Stimulated activated CD4-positive, alpha-beta T cell treated with anti-CD3 and anti-CD28 coated beads, Interleukin-2, amount 100 ng/mL, for 24 hours (primary cell): ENCODE measurements at places on chromosomes 2 and 18.

- peak; percentile 24 for DNase-seq
These were observed 760 bp upstream of the CNOT11 start for GRCh38 chr2:101251844-101252407.

- no peak for DNase-seq
These were observed 54.1 kb downstream of the C1QL2 start for GRCh38 chr2:119104414-119104813.

DNA sequence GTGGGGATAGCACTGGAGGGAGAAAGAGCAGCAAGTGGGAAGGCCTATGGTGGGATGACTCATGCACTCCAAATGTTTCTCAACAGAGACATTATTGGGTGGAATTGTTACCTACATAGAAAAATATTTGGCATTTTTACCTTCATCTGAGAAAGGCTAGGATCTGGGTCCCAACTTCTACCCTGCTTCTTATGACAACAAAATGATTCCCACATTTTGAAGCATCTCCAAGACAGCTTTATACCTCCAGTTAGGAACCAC lies 908.9 kb upstream of the GYPC start:
- no peak for DNase-seq

DNA sequence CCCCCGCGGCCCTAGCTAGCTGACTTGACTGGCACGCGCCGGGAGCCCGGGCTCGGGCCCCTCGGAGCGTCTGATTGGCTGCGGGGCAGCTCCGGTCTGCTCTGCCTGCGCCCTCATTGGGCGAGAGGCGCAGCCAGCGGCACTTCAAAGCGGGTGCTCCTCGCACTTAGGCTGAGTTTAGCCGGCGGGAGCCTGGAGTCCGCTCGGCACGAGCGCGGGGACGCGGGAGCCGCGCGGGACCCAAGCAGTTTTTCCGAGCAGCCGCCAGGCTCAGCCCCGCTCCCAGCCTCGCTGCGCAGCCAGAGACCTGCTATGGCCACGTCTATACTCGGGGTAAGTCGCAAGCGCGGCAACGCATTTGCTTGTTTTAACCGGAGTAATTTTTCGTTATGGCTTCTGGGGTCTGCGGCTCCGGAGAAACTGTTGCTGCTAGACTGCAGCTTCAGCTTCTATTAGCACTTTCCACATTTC lies at the start of gene SP9:
TSS of gene SP9 (plus strand) at position 174 of the 471 bp plus-strand sequence. CDS start at position 313, 139 bp downstream.
- DNase-seq, result peak; percentile 35

DNA sequence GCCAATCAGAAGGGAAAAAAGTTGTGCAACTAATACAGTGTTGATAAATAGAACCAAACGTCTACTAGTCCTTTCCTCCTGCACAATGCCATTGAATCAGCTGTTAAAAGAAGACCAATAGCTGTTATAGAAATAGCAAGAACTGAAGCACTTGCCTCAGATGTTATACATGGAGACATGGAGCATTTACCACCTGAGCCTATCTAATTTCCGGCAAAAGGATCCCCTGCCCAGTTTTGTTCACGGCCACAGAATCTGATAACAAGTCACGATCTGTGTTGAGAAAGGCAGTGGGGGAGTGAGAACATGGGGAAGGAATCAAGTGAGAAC lies 285.4 kb downstream of the ZEB2 start:
- DNase-seq, result no peak

GRCh38 chr2:176516051-176516602 lies 246.9 kb downstream of the MTX2 start:
- DNase-seq, result no peak

GRCh38 chr2:226526716-226527115 lies 272.9 kb downstream of the IRS1 start:
- DNase-seq, result no peak

- DNase-seq, result no peak
These were observed 35.2 kb downstream of the UXS1 start for GRCh38 chr2:106158871-106159270.

GRCh38 chr2:78411303-78411702 lies 614.2 kb upstream of the REG3G start:
- DNase-seq, result no peak

- no peak for DNase-seq
These were observed 91.3 kb upstream of the SEC11C start for GRCh38 chr18:59048378-59048777.

DNA sequence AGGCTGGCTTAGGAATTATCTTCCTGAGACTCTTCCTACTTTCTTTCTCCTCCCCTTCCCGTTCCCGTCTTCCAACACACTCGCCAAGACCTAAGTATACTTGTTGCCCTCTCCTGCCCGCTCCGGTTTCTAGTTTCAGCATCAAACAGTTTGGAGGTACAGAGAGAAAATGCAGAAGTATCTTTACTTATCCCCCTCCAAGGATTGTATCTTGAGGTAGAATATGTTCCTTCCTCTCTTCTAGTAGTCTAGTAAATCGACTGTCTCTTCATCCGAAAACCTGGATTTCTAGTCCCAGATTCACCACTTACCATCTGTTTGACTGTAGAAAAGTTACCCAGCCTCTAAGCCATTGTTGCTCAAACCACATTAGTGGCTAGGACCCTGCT lies 755 bp downstream of the EIF4E2 start:
- no peak for DNase-seq

- no peak for DNase-seq
These were observed 441.7 kb upstream of the SOX11 start for GRCh38 chr2:5250482-5250881.

DNA sequence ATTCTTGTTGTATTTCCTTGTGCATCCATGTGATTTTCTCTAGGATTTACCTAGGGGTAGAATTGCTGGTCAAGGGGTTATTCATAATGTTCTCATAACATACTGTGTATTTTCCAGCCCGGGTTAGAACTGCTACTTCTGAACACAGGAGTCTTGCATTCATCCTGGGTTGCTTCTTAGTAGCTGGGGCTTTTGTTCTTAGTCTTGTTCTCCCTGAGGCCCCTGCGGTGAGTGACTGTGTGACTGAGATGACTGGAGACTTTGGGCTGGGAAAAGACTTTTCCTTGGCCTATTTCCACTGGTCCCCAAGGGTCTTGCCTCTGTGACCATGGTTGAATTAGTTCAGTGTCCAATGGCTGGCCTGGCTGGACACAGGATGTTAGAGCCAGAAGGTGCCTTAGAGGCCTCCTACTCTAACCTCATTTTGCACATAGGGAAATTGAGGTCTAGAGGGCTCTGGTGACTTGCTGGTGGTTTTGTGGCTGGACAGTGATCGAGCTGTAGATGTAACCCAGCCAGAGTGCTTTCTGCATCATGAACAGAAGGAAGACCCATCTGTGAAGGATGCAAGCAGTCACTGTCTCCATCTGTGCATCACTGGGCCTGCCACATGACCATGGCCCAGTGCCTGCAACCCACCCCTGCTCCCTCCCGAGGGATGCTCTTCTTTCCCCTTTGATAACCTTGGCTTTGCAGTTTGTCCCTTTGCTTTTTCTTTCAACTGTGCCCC lies 233.3 kb downstream of the FHOD3 start:
- DNase-seq, result no peak

- no peak for DNase-seq
These were observed 89.4 kb upstream of the APCDD1 start for GRCh38 chr18:10365021-10365500.

GRCh38 chr2:104854498-104855220 lies 744 bp downstream of the POU3F3 start:
- no peak for DNase-seq

- no peak for DNase-seq
These were observed 203.4 kb upstream of the DPP10 start for GRCh38 chr2:114238910-114239559.

DNA sequence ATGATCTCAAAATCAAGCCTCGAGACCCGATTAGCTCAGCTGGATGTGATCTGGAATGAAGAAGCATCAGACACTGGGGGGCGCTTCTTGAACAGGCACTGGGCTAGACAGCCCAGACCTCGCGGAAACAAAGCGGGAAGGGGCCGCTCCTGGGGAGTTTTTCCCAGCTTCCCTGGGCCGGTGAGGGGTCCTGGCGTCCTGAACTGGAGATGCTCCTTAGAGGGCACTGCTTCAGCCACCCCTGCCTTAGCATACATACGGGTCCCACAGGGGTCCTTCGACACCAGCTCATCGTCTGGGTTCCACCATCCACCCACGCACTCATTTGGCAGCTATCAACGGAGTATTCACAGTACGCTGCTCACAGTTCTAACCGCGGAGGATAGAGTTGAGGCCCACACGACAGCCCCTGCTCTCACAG lies 146.7 kb downstream of the TSN start:
- no peak for DNase-seq

GRCh38 chr2:234480337-234480736 lies 16.5 kb downstream of the ARL4C start:
- DNase-seq, result no peak

DNA sequence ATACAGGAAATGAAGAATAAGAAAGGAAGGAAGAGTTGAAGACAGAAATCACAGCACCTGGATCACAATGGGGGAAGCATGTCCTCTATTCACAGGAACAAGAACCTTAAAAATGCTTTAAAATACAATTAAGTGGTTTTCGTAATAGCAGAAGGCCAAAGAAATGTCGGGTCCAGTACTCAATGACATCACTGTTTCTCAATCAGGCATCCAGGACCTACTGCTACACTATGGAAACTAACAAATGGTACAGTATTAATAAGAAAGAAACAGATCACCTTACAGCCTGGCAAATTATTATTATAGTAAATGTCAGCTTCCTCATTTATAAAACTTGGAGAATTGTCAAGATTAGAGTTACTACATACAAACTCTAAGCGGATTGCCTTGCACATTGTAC lies 15.8 kb downstream of the HNRNPLL start:
- no peak for DNase-seq

DNA sequence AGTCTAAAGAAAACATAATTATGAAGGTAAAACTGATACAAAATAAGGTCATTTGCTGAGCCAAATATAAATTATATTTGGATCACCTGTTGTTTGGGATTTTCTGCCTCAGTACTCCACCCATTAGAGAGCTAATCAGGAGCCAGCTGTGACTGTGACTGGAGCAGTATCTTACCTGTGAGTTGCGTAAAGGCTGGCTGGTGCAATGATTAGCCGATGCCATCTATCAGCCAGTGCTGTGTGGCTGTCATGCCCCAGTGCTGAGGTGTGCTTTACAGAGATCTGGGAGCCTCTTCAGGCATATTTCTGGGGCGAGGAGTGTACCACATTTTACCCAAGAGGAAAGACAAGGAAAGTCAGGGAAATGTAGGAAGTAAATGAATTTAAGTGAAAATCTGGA lies 191.8 kb downstream of the LRRTM1 start:
- DNase-seq, result no peak

DNA sequence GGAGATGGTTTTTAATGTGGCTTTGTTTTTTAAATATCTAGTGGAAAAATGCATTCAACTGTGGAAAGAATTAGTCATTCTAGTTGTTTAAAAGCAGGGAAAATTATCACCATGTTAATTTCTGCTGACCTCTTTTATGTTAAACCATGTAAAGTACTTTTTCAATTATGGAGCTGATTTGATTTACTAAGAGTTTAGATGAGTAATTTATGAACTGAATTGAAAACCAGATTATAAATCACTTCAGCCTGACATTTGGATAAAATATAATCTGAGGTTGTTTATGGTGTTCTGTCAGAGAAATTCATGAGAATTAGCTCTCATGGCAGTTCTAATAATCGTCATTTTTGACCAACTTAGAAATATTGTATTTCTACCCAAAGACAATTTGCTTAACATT lies 11.6 kb downstream of the ITGA4 start:
- DNase-seq, result no peak

- no peak for DNase-seq
These were observed 261.6 kb downstream of the NDUFA10 start for GRCh38 chr2:239763433-239764097.

DNA sequence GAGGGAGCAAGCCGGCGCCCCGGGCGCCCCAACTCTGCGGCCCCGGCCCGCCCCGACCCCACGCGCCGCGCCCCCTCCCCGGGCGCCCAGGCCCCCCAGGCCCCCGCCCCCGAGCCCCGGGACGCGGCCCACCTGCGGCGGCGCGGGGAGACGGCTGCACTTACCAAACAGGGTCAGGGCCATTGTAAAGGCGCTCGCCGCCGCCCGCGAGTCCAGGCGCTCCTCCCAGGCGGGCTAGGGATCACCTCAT lies 526 bp downstream of the CHN1 start:
- DNase-seq, result no peak

GRCh38 chr2:111227716-111228141 lies 107.0 kb downstream of the BCL2L11 start:
- no peak for DNase-seq

DNA sequence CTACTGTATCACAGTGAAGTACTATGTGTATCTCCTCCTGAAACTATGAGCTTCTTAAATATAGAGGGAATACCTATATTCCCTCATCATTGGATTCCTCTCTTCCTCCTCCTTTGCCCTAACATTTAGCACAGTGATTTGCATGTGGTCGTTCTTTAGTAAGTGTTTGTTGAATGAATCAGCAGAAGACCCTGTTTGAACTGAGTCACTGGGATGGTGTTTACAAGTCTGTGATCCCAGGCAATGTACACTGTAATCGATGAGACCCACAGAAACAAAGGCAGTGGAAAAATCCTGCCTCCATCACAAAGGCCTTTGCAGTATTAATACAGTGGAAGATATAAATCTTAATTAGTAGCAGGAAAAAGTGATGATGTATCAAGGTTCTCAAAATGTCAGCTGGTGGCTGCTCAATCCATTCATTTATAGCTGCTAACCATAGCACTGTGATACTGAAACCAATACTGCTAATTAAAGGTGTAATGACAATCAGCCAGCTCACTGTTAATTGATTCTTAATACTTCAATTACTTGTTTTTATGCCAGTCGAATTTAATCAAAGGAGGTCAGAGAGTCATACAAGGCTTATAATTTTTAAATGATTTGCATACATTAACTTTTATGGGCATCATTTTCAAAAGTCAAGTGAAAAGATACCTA lies 20.8 kb upstream of the MYO3B start:
- DNase-seq, result no peak

DNA sequence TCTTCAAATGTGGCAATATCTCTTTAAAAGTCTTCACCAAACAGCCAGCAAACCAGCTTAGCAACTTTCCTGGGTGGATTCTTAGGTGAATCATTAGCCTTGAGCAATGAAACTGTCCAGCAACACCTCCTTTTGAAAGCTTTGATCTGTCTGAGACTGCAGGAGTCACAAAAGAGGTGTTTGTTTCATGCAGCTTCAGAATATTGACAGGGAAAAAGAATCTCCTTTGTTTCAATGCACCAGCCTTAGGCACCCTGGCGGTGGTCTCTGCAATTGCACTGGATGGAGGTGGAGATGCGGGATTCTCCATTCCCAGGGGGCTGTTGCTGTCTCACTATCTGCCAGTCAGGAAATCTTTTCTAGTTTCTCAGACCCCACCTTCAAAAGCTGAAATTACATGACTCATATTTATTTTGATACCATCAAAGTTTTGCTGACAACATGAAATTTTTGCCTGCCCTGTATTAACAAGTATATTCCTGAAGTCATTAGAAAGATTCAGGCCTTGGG lies 76.0 kb upstream of the DSG1 start:
- DNase-seq, result no peak

DNA sequence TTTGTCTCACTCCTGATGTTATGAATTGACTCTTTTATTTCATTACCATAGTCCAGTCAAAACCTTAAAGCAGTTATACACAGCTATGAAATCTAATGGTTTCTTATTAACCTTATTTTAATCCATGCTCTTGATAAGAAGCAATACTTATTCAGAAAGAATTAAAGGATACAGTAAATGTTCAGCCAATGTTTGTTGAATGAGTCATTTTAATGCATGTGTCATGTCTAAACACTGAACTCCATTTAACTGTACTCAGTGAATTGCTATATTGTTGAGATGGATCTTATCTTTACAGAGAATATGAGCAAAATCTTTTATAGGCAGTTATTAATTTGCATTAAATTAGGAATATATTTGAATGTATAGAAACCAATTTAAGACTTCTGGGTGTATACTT lies 135.1 kb upstream of the TFPI start:
- no peak for DNase-seq

- no peak for DNase-seq
These were observed 18.8 kb upstream of the MREG start for GRCh38 chr2:216031960-216032689.
